ENCODE measurements at places on chromosomes 12 and 14.

DNA sequence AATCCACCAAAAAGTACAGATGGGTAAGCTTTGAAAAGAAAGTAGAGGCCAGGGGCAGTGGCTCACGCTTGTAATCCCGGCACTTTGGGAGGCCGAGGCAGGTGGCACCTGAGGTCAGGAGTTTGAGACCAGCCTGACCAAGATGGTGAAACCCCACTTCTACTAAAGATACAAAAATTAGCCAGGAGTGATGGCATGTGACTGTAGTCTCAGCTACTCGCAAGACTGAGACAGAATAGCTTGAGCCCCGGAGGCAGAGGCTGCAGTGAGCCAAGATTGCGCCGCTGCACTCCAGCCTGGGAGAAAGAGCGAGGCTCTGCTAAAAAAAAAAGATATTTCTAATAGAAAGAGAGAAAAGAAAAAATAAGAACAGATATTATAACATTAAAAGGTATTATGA, 134.2 kb upstream of the SLCO1C1 start:
- DNase-seq, result no peak

GRCh38 chr12:65684906-65685305, 139.4 kb upstream of the HMGA2 start:
- DNase-seq, result no peak

DNA sequence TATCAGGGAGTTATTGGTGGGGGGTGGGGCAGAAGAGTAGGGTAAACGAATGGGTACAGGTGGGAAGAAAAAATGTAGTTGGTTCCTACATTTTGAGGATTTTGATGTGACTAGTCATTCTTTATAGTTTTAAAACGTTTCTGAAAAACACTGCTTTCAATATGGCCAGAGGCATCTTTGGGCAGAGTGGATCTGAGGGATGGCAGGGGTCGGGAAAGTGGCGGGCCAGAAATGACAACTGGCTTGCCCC, 527 bp upstream of the ATP23 start:
- DNase-seq, result no peak

GRCh38 chr14:104287301-104288009, 149.1 kb downstream of the KIF26A start:
- no peak for DNase-seq

GRCh38 chr14:68841016-68841809, 48.3 kb upstream of the ZFP36L1 start:
- no peak for DNase-seq

DNA sequence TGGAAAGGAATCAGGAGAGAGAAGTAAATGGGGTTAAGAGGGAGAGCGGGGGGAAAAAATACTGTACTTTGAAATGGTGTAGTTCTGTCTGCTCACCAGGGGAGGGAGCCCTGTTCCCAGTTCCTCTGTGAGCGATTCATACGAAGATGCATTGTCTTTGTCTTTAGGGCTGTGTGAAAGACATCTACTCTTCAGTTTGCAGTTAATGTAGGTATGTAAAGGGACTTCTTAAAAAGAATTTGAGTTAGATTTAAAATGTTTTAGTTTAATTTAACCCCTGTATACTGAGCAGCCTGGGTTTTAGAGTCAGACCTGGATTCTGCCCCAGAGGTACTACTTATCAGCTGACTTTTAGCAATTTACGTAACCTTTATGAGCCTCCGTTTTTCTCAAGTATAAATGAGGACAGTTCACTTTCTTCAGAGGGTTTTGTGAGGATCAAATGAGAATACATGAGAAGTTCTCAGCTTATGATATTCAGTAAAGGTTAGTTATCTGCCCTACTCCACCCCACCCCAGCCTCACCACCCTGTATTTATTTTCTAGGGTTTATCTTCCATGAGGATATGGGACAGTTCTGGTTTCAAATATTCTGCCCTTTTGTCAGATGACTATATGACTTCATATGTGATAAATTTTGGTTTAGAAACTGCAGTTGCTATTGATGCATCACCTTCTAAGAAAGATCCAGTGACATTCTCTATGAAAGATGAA, 82.5 kb upstream of the EVL start:
- peak; percentile 71 for DNase-seq

GRCh38 chr12:4241592-4241991, 32.0 kb upstream of the CCND2 start:
- no peak for DNase-seq

DNA sequence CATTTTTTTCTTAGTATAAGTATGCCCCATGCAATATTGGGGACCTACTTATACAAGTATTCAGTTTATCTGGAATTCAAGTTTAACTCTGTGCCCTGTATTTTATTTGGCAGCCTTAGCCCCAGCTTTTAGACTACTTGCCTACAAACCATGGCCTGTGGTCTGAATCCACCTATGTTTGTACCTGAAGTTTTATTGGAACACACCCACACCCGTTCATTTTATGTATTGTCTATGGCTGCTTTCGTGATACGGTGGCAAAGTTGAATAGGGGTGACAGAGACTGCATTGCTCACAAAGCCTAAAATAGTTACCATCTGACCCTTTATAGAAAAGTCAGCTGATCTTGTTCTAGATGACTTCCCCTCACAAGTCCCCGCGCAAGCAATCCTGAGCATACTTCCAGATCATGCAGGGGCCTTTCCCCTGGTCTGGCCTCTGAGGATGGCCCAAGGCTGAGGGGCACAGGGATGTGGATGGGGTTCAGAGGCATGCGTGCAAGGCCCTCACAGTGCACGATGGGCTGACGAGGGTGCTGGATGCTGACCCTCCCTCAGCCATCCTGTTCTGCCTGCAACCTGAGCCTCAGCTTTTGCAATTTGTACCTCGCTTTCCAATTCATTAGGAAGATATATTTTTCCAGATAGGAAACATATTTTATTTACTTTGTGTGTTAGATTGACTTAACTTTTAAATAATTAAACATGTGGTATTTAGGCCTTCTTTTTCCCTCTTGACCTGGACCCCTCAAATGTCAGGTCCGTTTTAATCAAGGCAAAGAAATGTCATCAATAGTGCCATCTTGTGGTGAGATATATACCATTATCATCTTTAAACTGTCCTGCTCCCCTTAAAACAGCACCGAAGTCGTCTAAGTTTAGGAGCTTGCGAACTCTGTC, 527.3 kb upstream of the CCDC196 start:
- DNase-seq, result peak; percentile 32

DNA sequence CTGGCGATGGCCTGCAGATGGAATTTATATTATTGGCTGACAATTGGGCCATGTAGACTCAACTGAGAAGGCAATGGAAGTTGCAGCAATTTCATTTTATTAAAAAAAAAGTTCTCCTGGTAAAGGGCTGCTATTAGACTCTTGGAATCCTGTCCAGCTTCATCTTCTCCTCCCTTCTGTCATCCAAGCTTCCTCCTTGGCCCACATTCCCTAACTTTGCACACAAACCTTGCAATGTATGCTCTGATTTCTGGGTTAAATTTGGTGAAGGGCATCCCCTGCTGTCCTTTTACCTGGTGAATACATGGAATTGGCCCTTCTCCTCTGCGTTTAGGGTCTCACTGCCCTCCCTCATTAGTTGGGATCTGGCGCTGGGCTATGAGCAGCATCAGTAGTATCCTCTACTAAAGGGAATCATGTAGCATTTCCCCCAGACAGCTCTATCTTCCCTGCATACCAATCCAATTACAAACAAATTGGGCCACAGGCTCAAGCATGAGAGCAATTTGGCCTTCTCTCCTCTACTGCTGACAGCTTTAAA, 336.9 kb downstream of the BMP4 start:
- DNase-seq, result peak; percentile 66

DNA sequence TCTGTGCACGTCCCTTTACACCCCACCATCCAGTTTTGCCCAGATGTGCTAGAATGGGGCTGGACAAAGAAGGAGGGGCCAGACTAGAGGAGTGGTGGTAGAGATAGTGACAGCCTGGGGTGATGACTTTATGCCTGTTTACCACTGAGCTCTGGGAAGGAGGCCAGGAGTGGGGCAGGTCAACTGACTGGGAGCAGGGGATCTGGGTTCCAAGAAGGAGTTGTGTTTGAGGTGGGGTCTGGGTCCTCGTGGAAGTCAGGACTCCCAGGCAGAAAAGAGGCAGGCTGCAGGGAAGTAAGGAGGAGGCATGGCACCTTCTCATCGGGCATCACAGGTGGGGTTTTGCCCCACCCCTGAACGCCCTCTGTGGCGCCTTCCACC, 315 bp downstream of the LTB4R2 start:
- DNase-seq, result no peak

DNA sequence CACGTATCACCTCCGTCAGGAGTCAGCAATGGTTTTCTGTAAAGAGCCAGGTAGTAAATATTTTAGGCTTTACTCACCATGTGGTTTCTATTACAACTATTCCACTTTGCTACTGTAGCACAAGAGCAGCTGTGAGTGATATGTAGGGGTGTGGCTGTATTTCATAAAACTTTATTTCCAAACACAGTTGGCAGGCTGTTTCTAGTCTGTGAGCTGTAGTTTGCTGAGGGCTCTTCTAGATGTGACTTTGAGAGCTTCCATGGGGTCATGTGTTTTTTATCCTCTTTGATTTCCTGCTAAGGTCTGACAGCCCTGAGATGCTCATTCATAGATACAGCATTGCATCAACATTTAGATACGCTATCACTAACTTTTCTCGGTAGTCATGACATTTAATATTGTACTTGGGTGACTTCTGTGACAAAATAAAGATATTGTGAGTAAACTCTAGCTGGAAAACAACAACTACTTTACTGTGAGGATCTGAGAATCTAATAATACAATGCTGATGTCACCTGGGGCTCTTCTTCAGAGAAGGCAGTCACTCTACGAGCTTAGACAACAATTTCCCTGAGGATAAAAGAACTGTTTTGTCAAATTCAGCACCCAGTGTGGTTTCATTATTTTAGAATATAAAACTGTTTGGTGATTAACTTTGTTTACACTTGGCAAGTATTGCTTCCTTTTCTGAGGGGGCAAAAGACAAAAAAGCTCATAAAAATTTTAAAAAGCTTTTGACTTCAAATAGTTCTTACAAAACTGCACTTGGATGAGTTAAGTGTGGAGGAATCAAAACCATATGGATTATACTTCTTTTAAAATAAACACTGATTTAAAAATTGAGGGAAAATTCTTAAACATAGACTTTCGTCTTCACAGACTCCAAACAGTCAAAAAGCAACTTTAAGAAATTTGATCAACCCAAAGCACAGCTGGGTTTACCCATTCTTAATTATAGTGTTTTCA, 231.2 kb upstream of the DCN start:
- DNase-seq, result peak; percentile 21

- no peak for DNase-seq
Observed at GRCh38 chr14:61911574-61911973, 149.4 kb downstream of the SNAPC1 start.

DNA sequence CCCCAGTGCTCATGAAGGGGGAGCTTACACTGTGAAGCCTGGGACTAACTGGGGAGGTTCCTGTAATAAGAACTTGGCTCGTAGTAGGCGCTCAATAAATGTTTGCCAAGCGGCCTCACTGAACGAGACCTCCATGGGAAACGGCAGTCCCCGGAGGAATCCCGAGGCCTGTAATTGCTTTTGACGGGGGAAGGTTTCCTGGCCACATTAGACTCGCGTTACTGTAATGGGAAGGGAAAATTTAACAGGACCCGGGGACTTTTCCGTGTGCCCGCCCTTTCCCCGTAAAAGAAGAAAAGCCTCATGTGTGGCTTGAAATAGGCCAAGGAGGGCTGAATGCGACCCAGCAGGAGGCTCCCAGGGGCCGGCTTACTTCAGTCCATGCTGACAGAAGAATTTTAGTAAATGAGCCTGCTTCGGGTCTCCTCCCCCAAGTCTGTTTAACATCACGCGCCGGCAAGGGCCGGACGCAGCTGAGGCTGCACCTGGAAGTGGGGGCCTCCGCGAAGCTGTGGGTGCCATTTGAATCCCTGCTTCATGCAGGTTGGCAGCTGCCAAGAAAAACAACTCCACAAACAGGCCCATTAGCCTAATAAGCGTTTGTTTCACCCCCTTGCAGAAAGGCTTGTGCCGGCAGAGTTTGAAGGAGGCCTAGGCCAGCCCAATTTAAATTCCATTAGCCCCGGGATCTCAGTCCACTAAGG, 39.8 kb upstream of the PWP1 start:
- DNase-seq, result no peak

DNA sequence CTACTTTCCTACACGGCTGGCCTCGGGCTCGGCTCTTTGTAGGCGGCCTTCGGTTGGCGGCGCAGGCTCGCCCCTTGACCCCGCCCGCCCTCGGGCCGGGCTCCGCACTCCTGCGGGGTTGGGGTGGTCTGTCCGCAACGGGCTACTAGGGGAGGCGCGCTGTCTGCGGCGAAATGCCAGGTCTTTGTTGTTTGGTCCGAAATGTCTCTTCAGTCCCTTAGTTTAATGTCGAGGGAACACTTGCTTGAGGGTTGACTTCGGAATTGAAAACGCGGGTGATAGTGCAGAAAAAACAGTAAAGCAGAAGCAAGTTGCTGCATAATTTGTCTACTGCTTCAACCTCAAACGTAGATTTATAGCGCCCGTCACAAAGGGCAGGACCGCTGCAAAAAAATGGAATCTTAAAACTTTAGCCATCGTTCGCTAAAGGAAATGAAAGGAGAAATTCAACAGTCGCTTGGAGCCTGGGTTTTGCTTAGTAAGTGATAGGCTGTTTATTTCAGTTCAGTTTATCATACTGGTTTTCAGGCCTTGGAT, 390 bp downstream of the JKAMP start:
- no peak for DNase-seq
